DMS53 (cell line): ENCODE measurements at places on chromosomes 7 and 10.
A peak's percentile ranks its signal among the peaks of the same experiment; 100 is the strongest.

GRCh38 chr7:71016401-71016800 lies 115.5 kb upstream of the GALNT17 start:
- no peak for DNase-seq

DNA sequence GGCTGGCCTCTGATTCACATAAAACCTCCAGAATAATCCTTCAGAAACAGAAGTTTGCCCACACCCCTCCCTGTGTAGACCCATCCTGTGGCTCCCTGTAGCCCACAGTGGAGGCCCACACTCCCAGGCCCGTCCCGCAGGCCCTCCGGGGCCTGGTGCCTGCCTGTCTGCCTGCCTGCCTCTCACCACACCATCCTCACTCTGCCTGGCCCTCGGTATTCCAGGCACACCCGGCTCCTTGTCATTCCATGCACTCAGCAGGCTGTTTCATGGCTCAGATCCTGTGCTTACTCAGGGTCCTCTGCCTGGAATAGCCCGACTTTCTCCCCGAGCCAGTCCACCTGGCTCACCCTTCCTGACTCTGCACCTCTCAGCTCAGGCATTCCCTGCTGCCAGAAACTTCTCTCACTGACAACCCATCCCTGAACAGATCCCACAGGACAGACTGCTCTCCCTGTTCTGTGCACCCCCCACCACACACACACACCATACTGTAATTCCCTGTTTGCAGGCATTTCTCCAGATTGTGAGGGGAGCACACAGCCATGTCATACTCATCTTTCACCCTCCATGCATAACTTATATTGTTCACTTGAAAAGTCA lies 498.0 kb upstream of the ZMIZ1 start:
- DNase-seq, result no peak

DNA sequence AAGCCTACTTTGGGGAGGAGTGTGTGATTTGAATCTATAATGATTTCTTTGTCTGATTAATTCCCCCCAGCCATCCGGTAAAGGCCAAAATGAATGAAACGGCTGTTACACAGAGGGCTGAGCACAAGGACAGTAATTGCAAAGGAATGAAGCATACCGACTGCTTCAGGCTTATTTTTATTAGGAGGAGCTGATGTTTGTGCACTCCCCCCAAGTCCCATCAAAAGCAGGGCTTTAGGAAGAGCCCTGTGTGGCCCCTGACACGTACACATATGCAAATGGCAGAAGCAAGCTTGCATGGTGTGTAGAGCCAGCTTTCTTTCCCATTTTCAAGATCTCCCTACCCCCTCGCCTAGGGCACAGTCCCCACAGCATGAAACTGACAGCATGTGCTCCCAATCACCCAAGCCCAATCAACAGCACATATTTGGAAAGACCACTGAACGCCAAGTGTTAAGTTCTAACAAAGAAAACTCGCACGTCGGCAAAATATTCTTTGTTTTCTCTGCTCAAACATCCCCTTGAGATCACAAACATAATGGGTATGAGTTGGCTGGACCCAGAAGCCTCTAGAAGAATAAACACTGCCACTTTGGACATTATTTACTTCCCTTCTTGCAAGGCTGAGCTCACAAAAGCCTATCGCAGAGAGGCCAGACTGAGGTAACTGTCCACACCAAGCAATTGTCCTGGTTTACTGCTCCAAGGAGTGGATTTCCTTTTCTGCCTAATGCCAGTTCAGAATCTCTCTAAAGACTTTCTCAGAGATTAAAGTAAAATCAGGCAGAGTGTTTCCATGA lies 143.0 kb downstream of the CUBN start:
- DNase-seq, result peak; percentile 54

- peak; percentile 12 for DNase-seq
Measured at GRCh38 chr7:157151626-157152339, 13.1 kb downstream of the UBE3C start.

- no peak for DNase-seq
Measured at GRCh38 chr7:107854454-107854853, 36.5 kb upstream of the DLD start.

DNA sequence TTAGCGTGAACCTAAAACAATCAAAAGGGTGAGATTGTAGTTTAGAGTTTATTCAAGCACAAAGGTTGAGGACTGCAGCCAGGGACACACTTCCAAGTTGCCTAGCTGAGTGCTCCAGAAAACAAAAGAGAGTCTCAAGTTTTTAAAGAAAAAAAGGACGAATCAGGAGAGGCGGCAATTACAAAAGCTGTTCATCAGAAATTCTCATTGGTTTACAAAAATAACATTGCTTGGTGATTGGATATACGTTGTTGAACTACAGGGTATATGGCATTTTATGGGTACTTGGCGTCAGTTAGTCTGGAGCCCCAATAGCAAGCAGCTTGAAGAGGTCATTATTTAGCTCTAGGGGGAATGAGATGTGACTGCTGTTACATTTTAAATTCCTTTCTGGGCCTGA lies 11.5 kb downstream of the ZNF438 start:
- DNase-seq, result no peak

GRCh38 chr10:132595854-132596253 lies 58.3 kb downstream of the INPP5A start:
- DNase-seq, result no peak

DNA sequence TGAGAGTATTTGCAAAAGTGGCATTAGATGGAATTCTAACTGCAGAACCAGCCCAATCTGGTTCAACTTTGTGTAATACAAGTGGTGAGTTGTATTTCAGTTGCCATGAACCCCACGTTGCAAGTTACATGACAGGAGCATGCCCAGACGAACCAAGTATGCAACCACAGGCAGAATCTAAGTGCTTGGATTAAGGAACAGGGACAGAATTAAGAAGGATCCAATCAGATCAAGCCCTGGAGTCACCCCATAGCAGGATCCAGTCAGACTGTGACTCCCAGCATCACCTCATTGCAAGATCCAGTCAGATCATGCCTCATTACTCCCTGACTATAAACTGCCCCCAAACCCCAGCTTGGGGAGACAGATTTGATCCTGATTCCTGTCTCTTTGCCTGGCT lies 388.7 kb upstream of the NRP1 start:
- DNase-seq, result no peak

DNA sequence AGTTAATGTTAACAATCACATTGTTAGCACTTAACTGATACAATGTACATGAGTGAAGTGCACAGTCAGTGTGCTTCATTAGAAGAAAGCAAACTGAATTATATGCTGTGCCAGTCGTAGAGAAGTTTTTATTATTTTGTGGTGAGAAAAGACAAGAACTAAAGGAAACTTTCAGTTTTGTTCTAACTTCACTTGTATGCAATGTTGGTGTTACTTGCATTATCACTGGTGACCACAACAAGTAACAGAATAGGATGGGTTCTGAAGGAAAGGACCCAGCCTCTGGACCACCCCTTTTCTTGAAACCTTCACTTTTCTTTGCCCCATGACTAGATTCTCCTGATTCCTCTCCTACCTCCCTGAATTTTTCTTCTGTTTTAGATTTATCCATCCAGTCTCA lies 123.3 kb upstream of the GAD2 start:
- no peak for DNase-seq

- no peak for DNase-seq
Measured at GRCh38 chr10:17407047-17407446, 47.3 kb downstream of the ST8SIA6 start.

DNA sequence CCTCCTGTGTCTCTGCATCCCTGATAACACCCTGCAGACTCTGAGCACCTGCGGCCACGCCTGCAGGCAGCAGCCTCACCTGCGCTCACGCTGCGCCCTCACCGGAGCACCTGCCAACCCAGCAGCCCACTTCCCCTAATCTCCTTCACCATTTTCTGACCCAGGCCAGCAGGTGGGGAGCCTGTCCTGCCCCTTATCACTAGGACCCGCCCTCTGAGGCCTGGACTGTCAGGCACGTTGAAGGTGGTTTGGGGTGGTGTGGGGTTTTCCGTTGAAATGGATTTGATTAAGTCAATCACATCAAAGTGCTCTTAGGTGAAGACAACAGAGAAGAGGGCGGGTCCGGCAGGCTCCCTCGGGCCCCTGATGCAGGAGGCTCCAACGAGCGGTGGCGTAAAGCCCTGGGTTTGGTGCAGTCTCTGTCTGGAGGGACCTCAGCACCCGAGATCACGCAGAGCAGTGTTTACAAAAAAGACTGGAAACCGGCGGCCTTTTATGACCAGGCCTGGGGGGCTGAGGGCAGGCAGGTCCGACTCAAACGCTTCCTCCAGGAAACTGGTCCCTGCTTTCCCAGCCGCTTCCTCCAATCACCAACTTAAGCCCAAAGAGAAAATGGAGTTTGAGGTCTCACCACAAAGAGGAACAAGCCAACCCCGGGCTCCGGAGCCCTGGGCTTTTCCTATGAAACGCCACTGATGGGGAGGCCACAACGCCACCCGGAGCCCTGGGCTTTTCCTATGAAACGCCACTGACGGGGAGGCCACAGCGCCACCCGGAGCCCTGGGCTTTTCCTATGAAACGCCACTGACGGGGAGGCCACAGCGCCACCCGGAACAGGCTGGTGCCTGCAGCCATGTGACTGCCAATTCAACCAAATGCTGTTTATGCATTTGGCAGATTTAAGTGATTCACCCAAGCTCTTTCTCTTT lies 45.5 kb downstream of the DPYSL4 start:
- no peak for DNase-seq

GRCh38 chr10:6249698-6250097 lies 47.0 kb downstream of the PFKFB3 start:
- DNase-seq, result no peak

DNA sequence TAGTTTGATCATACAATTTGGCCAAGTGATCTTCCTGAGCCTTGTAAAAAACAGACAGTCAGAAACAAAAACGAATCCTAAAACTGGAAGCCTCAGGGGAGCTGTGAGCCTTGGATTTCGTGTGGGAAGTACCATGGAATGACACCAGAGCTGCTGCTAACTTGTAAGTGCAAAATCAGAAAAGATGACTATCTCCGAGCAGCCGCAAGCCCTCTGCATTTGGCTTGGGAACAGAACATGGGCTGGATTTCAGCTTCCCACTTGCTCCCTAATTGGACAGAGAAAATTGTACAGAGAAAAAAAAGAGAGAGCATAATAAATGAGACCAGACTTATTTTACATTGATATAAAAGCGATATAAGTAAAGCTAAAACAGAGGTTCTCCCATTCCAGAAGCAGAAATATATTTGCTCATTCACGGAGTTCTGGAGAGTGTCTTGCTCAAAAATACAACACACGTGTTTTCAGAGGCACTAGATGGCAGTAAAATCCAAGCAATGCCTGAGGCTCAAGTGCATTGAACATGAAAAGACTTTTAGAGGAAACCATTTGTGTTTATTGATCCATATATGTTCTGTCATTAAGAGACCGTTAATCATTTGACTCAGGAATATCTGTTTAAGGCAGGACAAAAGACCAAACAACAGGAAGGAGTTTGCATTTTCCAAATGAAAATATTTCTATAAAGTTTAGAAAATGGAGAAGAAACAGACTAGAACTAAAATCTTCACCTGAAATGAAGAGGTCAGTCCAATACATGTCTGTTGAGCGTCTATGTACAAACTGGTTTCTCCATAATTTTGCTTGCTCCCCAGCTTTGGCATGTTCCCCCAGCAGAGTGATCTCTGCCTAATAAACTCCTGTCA lies 78.3 kb upstream of the SLC26A5 start:
- DNase-seq, result peak; percentile 80

DNA sequence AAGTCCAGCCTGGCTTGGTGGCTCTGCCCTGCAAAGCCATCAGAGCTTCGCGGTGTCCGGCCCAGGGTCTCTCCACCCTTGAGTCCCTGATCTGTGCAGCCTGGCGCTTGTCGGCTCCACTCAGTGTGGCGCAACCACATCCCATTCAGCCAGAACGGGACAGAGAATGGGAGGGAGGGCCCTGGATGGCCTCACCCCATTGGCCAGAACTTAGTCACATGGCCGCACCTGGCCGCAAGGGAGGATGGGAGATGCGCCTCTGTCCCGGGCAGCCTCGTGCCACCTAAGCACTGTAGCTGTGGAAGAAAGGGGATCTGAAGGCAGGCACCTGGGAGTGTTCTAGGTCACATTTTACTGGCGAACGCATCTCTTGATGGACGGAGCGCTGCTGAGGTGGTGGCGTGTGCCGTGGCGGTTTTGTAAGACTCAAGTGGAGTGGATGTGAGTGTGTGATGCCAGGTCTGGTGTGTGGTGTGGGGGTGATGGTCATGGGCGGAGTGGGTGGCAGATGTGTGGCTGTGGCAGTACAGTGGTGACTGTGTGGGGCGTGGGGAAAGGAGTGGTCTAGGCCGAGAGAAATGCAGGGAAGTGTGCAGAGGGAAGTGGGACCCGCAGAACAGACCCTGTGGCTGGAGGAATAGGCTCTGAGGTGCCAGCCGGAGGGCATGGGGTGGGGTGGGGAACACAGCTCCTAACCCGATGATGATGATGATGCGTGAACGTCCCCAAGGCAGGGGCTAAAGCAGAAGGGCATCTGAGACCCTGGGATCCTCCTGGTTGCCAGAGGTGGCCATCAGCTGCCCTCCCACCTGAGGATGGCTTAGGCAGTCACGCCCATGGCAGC lies 19.0 kb downstream of the CLEC2L start:
- DNase-seq, result peak; percentile 94

DNA sequence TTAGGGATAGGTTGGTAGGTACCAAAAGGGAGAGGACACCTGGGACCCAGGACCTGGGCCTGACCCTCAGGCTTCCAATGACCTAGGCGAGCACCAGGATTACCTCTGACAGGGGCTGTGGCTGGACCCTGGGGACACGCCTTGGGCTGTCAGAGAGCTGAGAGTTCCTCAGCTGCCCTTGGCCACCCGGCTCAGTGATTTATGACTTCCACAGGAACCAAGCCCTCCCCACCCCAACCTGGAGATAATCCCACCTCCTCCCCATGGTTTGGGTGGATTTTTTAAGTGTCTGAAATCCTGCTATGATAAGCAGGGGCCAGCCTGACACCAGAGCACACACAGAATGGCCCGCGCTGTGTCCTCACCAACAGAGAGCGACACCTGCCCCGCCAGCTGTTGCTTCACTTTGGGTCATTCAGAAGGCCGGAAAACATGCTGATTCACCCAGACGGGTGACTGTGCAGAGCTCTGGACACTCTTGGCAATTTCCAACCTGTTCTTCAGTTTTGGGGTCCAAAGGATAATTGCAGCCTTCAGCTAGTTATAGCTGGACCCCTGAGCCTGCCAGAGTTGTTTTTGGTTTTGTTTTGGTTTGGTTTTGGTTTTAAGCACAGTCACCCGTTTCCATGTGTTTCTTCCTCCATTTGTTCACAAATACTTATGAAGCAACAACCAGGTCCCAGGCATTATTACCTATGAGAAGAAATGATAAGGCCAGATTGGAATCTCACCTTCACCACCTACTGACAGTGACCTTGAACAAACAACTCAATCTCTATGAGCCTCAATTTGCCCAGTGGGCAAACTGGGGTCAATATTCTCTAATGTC lies 78.2 kb downstream of the RAB11FIP2 start:
- DNase-seq, result no peak
